ENCODE measurements at places on chromosomes 7 and 10.

DNA sequence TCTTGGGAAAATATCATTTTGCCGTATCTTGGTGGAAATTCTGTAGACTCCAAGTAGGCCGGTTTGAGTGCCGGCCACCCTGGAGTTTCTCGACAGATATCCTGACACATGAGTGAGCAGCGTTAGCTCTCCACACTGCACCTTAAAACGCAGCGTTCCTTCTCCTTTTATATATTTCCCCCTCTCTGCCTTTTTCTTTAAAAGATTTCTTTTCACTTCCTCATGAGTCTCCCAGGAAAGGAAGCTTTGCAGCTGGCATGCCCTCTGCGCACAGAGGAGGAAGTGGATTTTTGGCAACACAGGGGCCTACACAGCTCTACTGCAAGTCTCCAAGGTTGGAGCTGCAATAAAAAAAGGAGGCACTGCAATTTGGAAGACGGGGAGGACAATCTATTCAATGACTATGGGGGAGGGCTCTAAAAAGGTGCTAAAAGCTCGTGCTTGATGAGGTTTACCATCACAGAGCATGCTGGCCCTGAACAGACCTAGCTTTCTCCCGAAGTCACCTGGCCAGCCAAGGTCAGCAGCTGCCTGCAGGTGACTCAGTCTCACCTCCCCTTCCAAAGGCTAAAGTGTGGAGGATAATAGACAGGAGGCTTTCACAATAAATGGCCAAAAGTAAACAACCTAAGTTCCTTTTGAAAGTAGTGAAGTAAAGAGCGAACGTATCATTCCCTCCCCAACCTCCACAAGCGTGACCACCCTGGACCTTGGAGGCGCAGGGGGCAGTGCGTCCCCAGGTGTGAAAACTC lies 252.8 kb downstream of the ZMYND11 start:
- no peak for DNase-seq

- DNase-seq = no peak
These were observed 62.5 kb upstream of the ADO start for GRCh38 chr10:62741996-62742395.

- no peak for DNase-seq
These were observed 96.6 kb upstream of the NPTX2 start for GRCh38 chr7:98520356-98520951.

DNA sequence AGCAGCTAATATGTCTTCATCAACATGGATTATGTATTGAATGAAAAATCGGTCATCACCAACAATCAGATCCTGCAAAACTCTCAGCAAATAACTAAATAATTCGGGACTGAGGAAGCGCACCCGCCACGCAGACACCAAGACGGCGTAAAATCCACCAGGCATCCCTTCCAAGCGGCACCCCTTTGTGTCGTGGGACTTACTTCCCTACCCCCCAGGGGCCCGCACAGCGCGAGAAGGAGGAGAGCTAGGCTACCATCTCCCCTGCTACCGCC lies 721 bp downstream of the ARL3 start:
- DNase-seq = no peak

DNA sequence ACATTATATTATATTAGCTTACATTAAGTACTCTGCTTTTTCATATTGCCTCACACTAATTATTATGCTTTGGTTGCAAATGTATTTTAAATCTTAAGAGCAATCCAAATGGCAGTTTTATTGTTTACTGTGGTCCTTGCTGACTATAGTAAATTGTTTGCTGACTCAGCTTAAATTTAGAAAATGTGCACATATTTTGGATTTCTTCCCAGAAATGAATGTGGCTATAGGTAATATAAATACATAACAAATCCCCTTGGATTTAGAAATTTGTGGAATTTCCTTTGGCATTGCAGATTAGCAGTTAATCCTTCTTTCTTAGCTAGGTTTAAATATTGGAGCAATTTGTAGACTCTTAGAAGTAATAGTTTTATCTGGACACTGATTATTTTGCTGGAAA lies 565.8 kb downstream of the NRG3 start:
- DNase-seq = no peak

- DNase-seq = no peak
These were observed 32.7 kb upstream of the SRGN start for GRCh38 chr10:69055241-69055640.

DNA sequence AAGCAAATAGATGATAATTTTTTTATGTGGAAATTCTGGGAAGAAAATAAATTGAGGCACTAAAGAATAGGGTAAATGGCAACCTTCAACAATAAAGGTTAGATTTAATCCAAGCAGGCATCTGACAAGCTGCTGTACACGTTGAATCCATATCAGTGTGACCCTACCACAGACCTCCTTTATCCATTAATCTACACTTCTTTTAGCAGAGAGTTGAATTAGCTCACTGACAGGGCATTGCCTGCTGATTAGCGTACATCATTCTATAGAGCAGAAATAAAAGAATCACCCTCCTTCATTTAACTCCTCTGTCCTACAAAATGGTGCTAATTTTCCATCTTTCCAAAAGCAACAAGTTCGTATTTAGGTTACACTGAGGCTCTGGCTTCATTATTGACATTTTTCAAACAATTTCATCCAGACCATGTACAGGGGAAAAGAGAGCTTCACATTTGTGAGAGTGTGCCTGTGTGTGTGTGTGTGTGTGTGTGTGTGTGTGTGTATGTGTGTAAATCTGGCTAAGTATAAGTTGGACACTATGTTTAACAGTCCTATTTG lies 356.0 kb downstream of the TFEC start:
- no peak for DNase-seq

- no peak for DNase-seq
These were observed 15.6 kb upstream of the CRHR2 start for GRCh38 chr7:30697719-30698460.

DNA sequence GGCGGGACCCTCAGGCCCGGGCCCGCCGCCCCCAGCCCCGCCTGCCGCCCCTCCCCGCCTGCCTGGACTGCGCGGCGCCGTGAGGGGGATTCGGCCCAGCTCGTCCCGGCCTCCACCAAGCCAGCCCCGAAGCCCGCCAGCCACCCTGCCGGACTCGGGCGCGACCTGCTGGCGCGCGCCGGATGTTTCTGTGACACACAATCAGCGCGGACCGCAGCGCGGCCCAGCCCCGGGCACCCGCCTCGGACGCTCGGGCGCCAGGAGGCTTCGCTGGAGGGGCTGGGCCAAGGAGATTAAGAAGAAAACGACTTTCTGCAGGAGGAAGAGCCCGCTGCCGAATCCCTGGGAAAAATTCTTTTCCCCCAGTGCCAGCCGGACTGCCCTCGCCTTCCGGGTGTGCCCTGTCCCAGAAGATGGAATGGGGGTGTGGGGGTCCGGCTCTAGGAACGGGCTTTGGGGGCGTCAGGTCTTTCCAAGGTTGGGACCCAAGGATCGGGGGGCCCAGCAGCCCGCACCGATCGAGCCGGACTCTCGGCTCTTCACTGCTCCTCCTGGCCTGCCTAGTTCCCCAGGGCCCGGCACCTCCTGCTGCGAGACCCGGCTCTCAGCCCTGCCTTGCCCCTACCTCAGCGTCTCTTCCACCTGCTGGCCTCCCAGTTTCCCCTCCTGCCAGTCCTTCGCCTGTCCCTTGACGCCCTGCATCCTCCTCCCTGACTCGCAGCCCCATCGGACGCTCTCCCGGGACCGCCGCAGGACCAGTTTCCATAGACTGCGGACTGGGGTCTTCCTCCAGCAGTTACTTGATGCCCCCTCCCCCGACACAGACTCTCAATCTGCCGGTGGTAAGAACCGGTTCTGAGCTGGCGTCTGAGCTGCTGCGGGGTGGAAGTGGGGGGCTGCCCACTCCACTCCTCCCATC lies 82.7 kb downstream of the PAX2 start:
- peak; percentile 10 for DNase-seq

DNA sequence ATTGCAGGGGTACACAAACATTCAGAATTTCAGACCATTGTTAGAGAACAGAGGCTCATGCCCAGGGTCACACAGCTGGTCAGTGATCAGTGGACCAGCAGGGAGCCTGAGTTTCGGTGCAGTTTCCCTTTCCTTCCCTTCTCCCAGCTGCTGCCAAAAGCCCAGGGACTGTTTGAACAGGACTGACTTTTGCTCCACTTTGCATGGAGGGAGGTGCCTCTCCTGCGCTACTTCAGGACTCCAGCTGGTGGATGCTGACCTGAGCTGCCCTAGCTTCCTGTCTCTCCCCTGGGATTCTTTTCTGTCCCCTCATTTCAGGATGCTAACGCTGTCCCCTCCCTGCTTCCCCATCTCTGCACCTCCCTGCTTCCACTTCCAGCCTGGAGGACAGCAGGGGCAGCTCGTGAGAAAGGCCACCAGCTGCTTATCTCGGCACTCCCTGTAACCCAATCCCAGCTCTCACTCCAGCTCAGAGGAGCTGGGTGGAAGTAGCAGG lies 14.5 kb downstream of the SH2D4B start:
- no peak for DNase-seq

DNA sequence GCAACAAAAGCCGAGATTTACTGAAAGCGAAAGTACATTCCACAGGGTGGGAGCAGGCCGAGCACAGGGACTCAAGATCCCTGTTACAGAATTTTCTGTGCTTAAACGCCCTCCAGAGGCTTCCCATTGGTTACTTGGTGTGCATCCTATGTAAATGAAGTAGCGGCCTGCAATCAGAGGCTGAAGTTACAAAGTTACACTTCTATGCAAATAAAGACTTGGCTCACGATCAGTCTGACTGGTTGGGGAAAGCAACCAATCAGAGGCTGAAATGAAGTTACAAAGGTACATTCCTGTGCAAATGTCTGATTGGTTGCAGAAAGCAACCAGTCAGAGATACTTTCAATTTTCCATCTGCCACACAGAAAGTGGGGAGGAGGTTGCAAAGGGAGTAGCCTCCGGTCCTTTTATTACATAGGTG lies 4.1 kb downstream of the ACBD7 start:
- DNase-seq = no peak

GRCh38 chr10:78863906-78864239 lies 204.9 kb upstream of the ZMIZ1 start:
- DNase-seq = no peak

DNA sequence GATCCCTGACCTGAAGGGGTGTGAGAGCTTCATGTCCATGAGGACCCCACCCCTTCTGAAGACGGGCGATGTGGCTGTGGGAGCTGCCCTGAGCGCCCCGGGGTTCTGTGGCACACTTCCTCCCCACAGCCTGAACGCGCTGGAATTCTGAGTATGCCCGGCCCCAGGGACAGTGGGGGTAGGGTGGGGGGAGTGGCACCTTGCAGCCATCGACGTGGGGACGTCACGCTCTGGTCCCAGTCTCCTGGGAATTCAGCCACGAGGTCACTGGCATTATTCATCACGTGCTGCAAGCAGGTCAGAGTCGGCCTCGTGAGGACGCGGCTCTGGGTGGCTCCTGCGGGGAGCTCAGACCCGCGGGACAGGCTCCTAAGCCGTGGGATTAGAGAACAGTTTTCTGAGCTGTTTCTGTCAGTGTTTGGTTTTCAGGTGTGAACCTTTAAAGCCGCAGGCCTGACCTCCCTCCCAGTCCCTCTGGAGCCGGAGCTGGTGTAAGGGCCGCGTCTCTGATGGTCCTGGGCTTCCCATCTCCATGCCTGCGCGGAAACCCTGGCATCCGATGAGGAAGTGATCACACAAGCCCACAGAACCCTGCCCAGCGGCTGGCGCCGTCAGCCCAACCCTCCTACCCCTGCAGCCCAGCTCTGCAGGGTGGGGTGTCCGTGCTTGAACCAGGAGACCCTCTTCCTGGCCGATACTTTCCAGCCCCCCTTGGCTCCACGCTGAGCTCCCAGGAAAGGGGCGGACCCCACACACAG lies 16.1 kb downstream of the GPR146 start:
- no peak for DNase-seq

- no peak for DNase-seq
These were observed 20.0 kb downstream of the GNA12 start for GRCh38 chr7:2824026-2824677.

GRCh38 chr7:69373171-69374043 lies 224.9 kb upstream of the AUTS2 start:
- DNase-seq = no peak

- no peak for DNase-seq
These were observed 5.5 kb downstream of the GSTO1 start for GRCh38 chr10:104259999-104260774.

DNA sequence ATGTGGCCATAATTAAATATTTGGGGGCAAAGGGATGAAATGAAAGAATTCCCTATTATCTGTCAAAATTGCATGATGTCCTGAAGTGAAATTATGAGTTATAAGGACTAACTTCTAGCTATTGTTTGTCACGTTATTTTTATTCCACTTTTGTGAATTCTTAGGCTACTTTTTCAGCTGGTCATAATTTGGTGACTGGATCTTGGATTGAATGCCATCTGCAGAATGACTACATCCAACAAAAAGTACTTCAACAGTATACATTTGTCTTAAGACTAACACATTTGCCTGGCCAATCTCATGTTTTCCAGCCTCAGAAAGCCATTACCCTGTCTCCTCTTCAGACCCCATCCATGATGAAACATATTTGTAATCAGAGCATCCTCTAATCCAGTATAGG lies 48.1 kb upstream of the WNT16 start:
- no peak for DNase-seq

DNA sequence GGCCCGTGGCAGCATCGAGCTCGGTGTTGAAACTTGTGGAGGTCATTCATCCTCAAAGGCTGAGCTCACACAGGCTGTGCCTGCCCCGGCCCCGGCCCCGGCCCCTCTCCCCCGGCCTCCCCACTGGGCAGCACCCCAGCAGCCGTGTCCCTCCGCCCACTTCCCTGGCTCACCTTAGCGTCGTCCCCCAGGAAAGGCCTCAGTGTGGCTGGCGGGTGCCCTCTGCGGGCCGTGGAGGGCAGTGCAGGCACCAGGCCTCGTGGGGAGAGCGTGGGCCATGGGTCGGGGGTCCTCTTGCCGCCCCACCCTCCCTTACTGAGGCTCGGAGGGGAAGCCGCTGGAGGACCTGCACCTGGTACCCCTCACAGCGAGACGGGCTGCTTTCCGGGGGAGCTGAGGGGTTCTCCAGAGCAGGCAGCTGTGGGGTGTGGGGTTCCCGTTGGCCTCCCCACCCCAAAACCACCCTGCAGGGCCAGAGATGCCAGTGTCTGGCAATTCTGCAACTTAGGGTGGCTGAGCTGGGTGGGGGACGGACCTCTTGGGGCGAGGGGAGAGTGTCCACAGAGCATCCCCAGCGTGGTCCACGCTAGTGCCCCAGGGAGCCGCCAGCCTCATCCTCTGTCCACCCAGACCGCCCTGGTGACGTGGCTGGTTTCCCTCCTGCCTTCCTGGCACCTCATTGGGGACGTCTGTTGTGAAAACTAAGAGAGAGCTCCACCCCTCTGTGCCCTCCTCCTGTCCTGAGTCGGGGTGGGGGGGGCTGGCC lies 44.2 kb upstream of the DPYSL4 start:
- peak; percentile 54 for DNase-seq
